Colonic mucosa (tissue), 4 donors: ENCODE measurements at places on chromosomes 12 and 14. TPM values are rescaled to one million over a fixed set of nuclear protein-coding genes. Genes with fewer than 3 reads are reported as not detected.

The ACOT6 gene
- total RNA-seq = not detected

The RNASE3 gene
- total RNA-seq = not detected

The GLT8D2 gene
- total RNA-seq = 5.1 TPM

The DEPDC4 gene
- total RNA-seq = 2.9 TPM

The RGS6 gene
- 0.45 TPM for total RNA-seq

The FIGNL2 gene
- total RNA-seq = 0.35 TPM

The REM2 gene
- total RNA-seq = 0.30 TPM

The FOS gene
- total RNA-seq = 98.4 TPM

The YARS2 gene
- total RNA-seq = 14.1 TPM

The LHX5 gene
- total RNA-seq = not detected
